Lower leg skin (tissue), 4 donors: ENCODE measurements at places on chromosomes 12 and 14.

GRCh38 chr12:15525441-15525840, 203.1 kb downstream of the PTPRO start:
- no peak for DNase-seq

- peak; percentile 68 for DNase-seq
Observed at GRCh38 chr14:101622251-101623076, 61.2 kb downstream of the DIO3 start.

DNA sequence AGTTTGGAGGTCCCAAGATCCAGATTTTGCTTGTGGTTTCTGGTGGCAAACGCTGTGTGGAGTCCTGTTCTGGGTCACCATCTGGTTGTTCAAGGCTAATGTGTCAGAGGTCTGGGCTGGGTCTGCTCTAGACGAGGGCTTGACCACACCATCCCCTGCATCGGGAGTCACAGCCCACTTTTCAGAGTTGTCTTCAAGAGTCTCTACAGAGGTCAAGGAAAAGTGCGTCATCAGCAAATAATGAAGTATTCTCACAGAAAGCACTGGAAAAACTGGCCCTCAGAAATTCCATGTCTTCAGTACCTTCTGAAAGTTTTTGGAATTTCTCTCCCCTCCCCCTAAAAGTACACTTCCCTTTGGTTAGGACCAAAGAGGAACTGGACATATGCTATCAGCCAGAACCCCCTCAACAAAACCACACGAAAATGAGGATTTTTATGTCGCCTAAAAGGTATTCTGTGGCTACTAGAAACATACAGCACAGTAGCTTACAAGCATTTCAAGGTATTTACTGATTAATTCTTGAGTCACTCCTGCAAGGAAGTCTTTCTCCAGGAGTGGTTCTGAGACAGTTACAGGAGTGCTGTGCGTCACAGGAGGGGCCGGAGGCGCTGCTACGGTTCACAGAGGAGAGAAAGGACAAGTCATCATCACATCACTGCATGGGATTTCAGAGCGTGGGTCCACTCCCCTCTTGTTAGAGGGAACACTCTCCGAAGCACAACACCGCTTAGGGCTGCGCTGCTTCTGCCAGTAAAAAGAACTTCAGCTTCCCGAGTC, 35.4 kb downstream of the RAD52 start:
- no peak for DNase-seq

- no peak for DNase-seq
Observed at GRCh38 chr12:9947674-9948073, 15.5 kb upstream of the CLEC2A start.

- peak; percentile 94 for DNase-seq
Observed at GRCh38 chr12:54371328-54372112, 7.2 kb upstream of the GPR84 start.

- no peak for DNase-seq
Observed at GRCh38 chr12:90029317-90029716, 320.7 kb upstream of the ATP2B1 start.

DNA sequence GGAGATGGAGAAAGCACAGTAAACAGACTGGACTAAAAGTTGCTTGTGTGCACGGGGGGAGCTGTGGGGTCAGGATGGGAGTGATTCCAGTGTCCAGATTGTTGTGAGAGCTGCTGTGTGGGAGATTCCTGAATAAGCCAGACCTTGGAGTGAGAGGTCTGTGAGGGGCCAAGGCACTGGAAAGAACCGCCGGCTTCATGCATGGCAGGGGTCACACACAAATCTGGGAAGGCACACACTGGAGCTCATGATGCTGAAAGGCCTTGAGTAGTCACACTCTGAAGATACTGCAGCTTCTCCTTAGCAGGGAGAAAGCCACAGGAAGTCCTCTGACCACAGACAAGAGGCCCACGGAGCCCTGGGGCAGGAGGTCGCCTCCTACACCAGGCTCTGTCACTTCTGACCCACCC, 23.1 kb downstream of the ADCY6 start:
- DNase-seq: no peak
